ENCODE measurements at places on chromosomes 12 and 14.

- no peak for DNase-seq
Measured at GRCh38 chr14:30256627-30257026, 302.3 kb upstream of the G2E3 start.

GRCh38 chr12:104959335-104959841 is 1.3 kb upstream of the SLC41A2 start:
- peak; percentile 64 for DNase-seq

- DNase-seq, result peak; percentile 32
Measured at GRCh38 chr12:62919838-62920237, 15.1 kb downstream of the PPM1H start.

DNA sequence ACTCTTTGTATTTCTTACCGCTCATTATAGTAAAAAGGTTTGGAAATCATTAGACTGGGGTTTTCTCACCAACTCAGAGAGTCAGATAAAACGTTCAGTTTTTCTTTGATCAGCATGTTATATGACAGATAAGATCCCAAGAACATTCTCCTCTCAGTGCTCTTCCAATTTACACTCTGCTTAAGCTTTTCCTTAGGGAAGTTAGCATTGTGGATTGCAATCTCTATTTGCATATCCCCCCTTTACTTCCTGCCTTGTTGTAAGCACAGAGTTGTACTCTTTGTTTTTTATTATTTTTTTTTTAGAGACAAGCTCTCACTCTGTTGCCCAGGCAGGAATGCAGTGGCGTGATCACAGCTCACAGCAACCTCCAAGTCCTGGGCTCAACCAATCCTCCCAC is 11.4 kb upstream of the CFAP54 start:
- DNase-seq, result no peak

DNA sequence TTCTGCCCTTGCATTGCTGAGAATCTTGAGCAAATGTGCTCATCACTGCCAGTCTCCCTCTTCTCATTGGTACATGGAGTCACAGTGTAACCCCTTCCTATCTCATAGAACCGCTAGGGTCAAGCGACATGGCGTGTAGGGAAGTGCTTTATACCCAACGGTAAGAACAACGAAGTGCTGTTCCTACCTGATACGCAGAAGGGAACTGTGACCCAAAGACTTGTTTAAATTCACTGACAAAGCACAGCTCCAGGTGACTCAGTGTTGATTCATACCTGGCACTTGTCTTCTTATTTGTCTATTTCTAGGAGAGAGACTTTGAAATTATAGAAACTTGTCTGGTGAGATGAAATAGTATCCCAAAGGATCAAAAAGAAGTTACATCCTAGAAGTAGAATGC is 53.7 kb downstream of the FBXL14 start:
- peak; percentile 26 for DNase-seq

GRCh38 chr12:130878193-130879185 is 6.6 kb downstream of the RAN start:
- DNase-seq, result no peak

- DNase-seq, result peak; percentile 61
Measured at GRCh38 chr12:104410786-104411185, 46.0 kb upstream of the CHST11 start.

DNA sequence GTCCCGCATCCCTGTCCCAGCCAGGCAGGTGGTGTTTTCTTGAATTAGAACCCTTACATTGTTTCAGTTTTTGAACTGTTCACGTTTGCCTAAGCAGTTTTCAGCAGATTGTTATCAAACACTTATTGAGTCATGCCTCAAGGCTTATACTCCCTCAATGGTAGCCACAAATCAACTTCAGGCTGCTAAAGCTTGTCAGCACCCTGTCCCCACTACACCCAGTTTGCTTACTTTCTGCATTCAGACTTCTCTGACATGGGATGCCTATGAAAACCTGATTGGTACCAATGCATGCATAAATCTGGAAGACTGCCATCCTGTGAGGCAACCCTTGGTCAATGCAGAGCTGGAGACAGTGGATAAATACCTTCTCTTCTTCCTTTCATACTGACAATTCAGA is 225.4 kb downstream of the BTG1 start:
- DNase-seq, result peak; percentile 26

- peak; percentile 89 for DNase-seq
Measured at GRCh38 chr12:96401076-96401871, 1.0 kb upstream of the CDK17 start.

GRCh38 chr12:123723765-123724164 is 11.6 kb downstream of the ATP6V0A2 start:
- no peak for DNase-seq

- DNase-seq, result no peak
Measured at GRCh38 chr14:101249676-101250036, 311.6 kb upstream of the DIO3 start.

DNA sequence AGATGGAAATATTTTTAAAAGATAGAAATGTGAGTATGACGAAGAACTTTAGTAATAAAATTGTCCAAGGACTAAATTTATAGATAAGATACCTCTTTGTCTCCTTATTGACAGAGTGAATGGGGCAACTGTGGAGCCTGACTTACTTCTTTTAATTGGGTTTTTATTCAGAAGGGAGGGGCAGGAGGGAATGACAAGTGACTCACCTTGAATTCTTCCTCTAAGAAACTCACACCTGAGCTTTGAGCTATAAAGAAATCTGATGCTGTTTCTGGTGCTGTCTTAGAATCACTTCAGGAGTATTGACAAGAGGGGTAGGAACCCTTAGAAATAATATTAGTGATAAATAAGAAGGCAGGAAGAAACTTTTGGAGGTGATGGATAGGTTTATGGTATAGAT is 951 bp downstream of the NR1H4 start:
- DNase-seq, result no peak

- peak; percentile 95 for DNase-seq
Measured at GRCh38 chr14:102893452-102893851, 29.0 kb upstream of the AMN start.

- DNase-seq, result no peak
Measured at GRCh38 chr12:127273626-127274025, 993.3 kb upstream of the TMEM132C start.

GRCh38 chr12:12357719-12358461 is 1.0 kb downstream of the BORCS5 start:
- peak; percentile 33 for DNase-seq

- no peak for DNase-seq
Measured at GRCh38 chr14:51609955-51610283, 41.8 kb upstream of the FRMD6 start.

- DNase-seq, result peak; percentile 95
Measured at GRCh38 chr12:110023059-110023980, 24.1 kb downstream of the ANKRD13A start.

DNA sequence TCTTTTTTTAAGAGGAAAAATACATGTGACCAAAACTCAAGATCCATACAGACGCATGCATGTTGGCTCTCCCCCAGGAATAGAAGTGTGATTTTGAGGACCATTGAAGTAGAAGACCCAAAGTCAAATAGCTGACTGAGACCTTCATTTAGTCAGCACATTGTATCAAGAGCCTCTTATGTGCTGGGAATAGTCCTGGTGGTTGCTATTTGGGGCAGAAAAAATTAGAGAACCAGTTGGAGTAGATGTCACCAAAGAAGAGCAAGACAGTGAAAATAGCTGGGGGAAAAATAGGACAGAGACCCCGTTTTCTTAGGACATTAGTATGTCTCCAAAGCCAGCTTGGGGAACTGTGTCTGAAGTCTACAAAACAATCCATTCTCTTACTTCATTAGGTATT is 93.6 kb downstream of the PELI2 start:
- DNase-seq, result no peak

- no peak for DNase-seq
Measured at GRCh38 chr12:47753021-47754001, 5.4 kb downstream of the RAPGEF3 start.

GRCh38 chr12:64036414-64036813 is 185.7 kb downstream of the KICS2 start:
- DNase-seq, result peak; percentile 73

DNA sequence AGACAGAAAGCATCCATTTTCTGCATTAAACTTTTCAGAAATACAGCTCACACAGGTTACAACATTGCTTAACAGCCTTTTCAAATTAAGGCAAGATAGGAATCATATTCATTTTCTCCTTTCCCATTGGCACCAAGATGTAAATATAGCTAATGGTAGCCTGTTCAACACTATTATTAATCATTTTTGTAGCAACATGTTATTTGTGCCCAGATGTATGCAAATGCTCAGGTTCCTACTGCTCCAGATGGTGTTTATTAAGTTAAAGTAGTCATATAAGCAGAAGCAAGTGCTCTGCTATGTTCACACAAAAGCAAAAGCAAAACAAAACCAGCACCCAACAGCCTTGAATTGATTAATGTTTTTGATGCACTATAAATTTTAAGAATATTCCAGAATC is 1110.6 kb downstream of the SLC6A15 start:
- no peak for DNase-seq

GRCh38 chr12:100434177-100434576 is 39.5 kb upstream of the NR1H4 start:
- no peak for DNase-seq

DNA sequence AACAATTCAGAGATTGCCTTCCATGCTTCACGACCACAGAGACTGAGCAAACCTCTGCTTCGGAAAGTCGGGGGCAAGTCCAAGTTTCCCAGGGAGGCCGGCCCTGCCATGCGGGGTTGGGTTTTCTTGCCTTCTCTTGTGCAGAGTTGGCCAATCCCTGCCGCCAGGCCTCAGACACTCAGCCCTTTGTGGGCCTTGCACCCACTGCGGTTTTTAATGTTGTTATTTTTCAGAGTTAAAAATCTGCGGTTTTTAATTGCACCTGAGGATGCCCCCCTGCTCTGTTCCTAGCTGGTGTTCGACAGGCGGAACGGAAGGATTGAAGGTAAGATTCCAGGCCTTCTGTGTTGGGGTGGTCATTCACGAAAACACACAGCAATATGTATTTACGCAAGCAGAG is 108.7 kb downstream of the CALM1 start:
- DNase-seq, result no peak

- no peak for DNase-seq
Measured at GRCh38 chr12:59070322-59070933, 150.1 kb upstream of the LRIG3 start.

GRCh38 chr14:104957146-104958113 is 20.7 kb downstream of the AHNAK2 start:
- peak; percentile 48 for DNase-seq

GRCh38 chr12:54654926-54655325 is 6.8 kb upstream of the DCD start:
- DNase-seq, result no peak

- DNase-seq, result no peak
Measured at GRCh38 chr14:23663127-23663526, 27.0 kb downstream of the DHRS2 start.

DNA sequence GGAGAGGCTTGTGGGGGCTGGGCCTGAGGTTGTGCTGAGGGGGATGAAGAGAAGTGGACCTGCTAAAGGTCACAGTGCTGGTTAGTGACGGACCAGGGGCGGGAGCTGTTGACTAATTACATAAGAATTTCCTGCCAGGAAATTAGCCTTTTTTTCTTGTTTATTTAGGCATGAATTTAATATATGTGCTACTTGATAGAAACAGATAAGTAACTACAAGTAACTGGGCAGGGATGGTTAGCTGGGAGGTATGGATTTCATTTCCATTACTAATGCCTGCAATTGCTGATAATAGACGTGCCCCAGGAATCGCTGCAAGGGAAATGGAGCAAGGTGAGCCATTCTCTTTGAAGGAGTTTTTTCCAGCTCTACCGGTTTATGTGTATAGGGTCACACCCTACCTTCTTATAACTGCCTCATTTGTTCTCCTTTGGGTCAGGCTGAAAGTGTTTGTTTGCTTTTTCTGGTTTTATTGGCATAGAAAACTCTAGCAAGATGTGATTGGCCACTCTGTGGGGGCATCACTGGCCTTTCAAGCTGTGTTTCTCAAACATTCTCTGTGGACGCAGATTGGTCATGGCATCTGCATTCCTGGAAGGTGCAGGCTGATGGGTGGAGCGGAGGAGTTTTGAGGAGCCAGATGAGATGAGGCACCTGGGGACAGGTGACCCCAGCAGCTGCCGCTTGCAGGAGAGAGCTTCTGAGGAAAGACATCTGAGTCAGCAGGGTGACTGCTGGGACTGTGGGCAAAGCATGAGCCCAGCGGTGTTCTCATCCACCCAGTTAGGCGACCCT is 19.0 kb upstream of the GPRC5A start:
- DNase-seq, result peak; percentile 65

- DNase-seq, result no peak
Measured at GRCh38 chr12:92062539-92063493, 82.8 kb downstream of the BTG1 start.

DNA sequence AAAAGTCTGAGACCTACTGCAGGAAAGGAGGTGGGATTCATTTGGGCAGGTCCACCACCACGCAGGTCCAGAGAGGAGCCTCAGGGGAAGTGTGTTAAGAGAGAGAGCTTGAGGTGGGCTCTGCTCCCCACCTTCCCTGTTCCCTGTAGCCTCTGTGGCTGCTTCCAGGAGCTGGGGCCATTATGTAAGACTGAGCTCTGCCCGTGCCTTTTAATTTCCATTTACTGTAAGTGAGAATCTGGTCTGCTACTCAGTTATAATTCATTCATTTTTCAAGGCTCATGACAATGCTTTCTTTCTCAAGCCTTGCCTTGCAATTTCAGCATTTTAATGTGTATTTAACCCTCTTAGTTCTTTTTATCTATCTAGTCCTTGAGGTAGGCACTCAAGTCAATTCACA is 8.3 kb downstream of the SLC4A8 start:
- DNase-seq, result no peak

GRCh38 chr12:111838353-111838752 is 3.7 kb upstream of the MAPKAPK5 start:
- DNase-seq, result no peak

DNA sequence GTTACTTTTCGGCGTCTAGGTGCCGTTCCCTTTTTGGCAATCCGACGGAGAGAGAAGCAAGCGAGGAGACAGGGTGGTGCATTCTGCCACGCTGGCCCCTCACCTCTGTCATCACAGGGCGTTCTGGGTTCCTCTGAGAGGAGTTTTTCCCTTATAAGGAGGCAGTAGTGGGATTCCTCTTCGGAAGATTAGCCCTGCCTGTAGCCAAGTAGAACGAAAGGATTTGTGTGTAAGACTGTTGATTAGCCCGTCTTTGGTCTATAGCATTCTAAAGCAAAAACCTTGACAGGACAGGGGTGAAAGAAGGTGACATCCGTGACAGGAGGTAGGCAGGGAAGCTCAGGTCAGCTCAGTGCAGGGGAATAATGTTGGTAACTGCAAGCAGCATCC is 9.1 kb upstream of the NEMF start:
- DNase-seq, result peak; percentile 90

GRCh38 chr12:11755302-11755930 is 105.9 kb downstream of the ETV6 start:
- peak; percentile 59 for DNase-seq

DNA sequence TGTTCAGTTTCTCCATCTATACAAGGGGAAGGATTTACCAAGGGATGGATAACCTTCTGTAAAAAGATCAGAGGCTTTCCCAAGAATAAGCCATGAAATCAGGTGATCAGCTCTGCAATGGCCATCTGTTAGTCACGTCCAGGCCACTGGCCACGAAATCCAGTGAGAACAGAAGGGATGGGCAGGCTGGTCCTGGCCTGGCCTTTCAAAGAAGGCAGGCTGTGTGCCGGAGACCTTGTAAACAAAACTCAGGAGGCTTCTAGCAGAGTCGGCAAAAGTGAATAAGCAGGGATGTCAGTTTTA is 68.5 kb downstream of the RNF34 start:
- DNase-seq, result peak; percentile 44
